ENCODE measurements at places on chromosomes 6 and 20.

DNA sequence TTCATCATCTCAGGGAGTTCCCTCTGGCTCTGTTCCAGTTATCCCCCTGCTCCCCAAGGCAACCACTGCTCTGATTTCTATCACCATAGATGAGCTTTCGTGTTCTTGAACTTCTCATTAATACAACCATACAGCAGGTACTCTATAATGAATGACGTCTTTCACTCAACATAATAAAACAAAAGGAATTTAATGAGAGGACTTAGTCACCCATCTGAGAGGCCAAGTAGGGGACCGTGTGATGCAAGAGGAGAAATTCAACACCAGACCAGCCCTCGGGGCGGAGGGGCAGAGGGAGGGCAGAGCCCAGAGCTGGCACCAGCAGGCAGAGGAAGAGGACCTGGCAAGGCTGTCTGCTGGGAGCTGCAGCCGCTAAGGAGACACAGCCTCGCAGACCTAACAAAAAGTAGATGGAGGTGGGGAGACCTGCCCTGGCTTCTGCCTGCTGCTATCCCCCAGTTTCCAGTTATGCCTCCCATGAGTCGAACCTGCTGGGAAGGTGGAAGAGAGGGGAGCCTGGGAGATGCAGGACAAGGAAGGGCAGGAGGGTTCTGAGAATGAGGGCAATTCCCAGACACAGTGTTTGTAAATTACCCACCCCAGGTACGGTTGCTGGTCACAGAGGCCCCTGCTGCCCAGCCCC is 13.8 kb downstream of the CCN5 start:
- no peak for DNase-seq

- DNase-seq: no peak
Measured at GRCh38 chr6:34810017-34810882, 18.4 kb downstream of the BLTP3A start.

GRCh38 chr6:19682859-19683258 is 154.3 kb upstream of the ID4 start:
- DNase-seq: no peak

GRCh38 chr20:5031206-5031557 is 29.9 kb upstream of the SLC23A2 start:
- DNase-seq: no peak

GRCh38 chr20:58852543-58853271 is at the start of gene GNAS:
TSS of gene GNAS (plus strand) at chr20:58852716.
- no peak for DNase-seq

Measured in stimulated activated CD8-positive, alpha-beta memory T cell treated with anti-CD3 and anti-CD28 coated beads, Interleukin-7, amount 100 ng/mL, for 48 hours (primary cell).